ENCODE measurements at places on chromosomes 7 and 10. TPM values are rescaled to one million over a fixed set of nuclear protein-coding genes. Genes with fewer than 3 reads are reported as not detected.

VSTM4 gene
- total RNA-seq: 0.35 TPM

DNA sequence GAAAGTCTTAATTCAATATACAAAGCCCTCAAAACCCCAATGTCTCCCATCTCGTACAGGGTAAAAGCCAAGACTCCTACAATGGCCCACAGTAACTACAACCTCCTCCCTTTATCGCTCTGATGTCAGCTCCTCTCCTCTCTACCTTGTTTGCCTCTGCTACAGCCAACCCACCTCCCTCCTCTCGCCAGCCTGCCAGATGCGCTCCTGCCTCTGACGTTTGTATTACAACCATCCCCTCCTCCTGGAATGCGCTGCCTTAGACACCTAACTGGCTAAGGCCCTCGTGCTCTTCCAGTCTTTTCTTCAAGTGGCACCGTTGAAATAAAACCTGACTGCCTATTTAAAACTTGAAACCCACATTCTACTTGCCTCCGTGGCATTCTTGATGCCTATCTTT lies 115.3 kb upstream of the MYO3A start:
- DNase-seq: no peak

DNA sequence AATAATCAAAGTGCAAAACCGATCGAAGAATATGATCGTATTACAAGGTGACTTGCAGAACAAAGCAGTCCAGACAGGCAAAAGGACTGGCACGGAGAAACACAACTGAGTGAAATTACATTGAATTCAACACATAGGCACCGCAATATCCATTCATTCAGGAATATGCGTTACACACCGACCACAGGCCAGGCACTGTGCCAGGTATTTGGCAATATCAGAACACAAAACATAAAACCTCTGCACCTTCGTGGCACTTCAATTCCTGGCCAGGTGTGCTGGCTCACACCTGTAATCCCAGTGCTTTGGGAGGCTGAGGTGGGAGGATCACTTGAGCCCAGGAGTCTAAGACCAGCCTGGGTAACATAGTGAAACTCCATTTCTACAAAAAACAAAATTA lies 187.9 kb downstream of the DIP2C start:
- DNase-seq: no peak

DNA sequence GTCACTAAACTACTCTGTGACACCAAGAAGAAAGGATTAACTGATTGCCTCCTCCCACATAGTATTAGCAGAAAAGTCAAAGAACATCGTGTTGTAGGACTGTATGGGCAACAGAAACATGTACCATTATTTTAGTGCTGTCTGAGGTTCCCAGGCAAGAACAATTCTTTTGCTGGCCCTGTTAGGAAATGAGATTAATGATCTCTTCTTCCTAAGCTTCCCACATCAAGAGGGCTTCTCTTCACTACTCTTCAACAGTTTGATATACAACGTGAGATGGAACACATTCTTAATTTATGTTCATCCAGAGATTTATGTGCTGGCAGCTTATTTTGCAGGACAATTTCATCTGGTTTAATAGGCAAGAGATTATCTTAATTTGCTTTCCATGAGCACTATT lies 219.6 kb downstream of the DOCK4 start:
- no peak for DNase-seq

DNA sequence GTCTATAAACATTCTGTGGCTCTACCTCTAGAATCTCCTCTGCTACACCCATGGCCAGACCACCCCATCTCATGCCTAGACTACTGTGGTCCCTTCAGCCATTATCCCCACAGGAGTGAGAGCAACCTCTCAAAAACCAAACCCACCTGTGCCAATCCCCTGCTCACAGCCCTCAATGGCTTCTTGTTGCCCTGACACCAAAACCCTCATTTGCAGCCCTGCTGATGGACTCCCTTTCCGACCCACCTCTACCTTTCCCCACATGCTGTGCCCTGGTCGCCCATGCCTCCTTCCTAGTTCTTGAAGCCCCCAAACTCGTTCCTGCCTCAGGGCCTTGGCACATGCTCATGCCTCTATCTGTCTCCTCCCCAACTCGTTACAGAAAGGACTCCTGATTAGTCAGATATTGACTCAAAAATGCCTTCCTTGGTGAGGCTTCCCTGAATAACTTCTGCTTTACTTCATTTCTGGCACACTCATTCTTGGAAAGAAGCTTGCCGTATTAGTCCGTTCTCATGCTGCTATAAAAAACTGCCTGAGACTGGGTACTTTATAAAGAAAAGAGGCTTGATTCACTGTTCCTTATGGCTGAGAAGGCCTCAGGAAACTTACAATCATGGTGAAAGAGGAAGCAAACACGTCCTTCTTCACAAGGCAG lies 104.2 kb downstream of the TEX36 start:
- no peak for DNase-seq

DNA sequence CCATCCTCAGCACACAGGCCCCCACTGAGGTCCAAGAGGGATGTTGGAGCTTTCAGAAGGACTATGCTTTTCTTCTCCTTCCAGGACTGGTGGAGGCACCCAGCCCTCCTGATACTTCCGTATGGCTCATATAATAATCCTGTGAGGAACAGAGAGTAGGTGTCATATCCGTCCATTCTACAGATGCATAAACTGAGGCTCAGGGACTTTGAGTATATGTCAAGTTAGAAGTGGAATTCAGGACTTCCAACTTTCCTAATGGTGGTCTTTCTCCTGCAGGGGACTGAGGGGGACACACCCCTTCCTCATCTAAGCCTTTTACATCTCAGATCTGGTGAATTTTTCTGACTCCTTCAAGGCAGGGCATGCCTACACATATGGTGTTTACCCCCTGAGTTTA lies 153.7 kb downstream of the RPS24 start:
- DNase-seq: no peak

DNA sequence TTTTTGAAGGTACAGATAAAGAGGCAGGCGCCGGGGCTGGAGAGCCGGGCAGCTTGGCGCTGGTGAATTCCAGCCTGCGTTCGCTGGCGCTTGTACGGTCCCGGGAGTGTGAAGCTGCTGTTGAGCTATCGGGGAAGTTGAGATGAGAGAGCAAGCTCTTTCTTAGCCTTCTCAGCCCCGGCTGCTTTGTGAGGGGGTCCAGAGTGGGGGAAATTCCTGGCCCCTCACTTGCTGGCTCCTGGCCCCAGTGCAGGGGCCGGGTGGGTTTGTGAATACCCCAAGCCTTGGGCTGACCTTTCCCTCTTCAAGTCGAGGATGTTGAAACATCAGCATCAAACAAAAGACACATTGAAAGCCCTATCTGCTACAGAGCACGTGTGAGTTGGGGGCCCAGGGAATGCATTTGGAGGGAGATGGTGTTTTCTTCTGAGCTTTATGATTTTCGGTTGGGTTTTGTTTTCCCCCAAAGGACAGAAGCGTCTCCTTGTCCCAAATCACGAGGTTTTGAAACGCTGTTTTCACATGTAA lies 2.7 kb downstream of the ZMIZ1 start:
- no peak for DNase-seq
